ENCODE measurements at places on chromosomes 6 and 20.

DNA sequence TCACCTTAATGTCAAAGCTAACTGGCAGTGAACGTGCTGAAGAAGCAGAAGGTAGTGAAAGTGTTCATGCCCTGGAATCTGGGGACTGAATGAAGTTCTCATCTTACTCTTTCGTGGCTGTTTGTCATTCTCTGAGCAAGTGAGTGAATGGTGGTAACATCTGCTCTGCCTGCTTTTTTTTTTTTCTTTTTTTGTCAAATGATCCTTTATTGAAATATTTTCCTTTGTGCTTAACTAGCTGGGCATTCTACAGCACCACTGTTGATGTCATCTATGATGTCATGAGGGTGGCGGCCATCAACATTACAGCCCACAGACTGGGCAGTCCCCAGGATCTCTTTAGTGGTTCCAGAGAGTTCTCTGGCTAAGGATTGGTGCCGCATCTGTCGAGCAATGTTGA is 65.2 kb downstream of the RIN2 start:
- DNase-seq: no peak

- DNase-seq: no peak
Observed at GRCh38 chr6:146135167-146135566, 106.3 kb downstream of the GRM1 start.

DNA sequence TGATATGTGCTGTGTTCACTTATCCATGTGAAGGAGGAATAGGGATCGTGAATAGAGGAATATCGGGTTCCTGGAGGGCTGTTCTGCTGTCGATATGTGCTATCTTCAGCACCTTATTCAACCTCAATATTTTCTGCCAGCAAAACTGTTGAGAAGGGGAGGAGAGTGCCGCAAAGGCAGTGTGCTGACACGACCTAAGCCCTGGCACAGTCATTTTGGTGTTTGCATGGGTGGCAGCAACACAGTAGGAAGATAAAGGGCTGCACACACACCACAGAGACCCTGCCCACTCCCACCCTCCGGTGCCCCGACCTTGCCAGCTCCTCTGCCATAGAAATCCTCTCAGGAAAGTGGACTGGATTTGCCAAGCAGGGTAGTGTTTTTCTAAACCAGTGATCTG is 47.0 kb downstream of the ZDHHC14 start:
- no peak for DNase-seq

- DNase-seq: peak; percentile 12
Observed at GRCh38 chr6:37538107-37538506, 38.4 kb upstream of the CCDC167 start.

- no peak for DNase-seq
Observed at GRCh38 chr20:15375836-15376235, 1038.4 kb upstream of the FLRT3 start.

DNA sequence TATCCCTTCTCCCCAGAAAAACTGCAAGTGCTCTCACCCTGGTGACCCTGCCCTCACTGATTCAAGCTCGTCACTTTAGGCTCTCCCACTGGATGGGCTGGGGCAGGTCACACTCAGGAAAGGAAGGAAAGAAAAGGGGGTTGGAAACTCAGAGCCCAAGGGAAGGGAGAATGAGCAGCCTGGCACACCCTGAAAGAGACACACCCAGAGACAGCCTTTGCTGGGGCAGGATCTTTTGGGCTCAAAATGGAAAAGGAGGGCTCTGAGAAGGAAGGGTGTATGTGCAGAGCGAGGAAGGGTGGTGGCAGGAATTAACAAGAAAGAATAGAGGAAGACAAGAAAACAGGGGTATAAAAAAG is 2.5 kb downstream of the PPP1R18 start:
- DNase-seq: no peak

DNA sequence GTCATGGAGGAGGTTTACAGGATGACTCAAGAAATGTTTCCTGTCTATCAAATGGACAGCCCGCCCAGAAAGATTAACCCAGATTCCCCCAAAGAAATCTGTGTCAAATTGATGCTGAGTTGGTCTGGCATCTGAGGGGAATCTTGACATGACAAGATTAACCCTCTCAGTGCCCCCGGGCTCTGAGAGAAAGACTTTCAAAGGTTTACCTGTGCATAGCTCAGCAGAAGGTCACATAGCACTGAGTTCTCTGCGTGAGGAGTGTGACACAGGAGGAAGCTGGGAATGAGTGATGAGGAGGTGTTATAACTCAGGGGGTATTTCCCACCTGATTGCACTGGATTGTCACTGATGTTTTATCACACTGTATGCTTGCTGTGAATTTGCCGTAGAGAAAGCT is 601.2 kb downstream of the DHX35 start:
- DNase-seq: no peak

DNA sequence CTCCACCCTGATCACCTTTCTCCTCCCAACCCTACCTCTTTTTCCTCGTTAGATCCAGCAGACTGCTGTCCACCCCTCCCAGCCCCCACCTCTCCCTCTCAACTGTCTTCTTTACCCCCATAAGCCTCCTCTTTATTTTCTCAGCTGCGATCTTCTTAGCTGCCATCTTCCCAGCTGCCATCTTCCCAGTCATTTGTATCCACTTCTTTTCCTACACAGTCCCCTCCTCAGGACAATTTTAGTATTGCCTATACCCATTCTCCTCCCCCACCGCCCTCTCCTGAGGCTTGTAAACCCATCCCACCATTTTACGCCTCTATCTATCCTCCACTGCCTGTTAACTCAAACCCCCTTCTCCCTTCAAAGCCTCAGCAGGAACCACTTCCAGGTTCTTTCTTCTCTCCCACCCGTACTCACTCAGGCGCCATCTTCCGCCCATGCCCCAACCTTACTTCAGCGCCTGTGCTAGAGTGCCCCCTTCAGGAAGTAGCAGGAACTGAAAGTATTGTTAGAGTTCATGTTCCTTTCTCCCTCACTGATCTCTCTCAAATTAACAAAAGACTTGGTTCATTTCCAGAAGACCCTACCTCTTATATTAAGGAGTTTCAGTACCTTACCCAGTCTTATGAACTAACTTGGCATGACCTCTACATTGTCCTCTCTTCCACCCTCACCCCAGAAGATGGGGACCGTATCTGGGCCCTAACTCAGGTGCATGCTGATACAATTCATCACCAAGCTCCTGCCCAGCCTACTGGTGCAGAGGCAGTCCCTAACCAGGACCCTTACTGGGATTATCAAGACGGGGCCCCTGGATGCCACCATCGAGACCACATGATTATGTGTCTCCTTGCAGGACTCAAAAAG is 236.0 kb downstream of the ADGRG6 start:
- DNase-seq: peak; percentile 9

- no peak for DNase-seq
Observed at GRCh38 chr20:2312876-2313275, 17.1 kb downstream of the TGM3 start.

GRCh38 chr6:63558278-63558677 is 14.0 kb upstream of the LOC128125822 start:
- DNase-seq: no peak

DNA sequence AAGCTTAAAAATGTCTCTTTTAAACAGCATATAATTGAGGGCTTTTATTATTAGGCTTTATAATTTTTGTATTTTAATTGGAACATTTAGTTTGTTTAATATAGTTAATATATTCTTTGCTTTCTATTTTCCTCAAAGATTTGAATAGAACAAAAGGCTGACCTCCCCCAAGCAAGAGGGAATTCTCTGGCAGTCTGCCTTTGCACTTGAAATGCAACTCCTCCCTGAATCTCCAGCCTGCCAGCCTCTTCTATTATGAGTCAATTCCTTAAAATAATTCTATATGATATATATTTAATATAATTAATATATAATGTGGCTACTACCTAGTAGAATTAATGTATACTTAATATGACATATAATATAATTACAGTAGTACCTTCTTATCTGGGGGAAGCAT is 69.2 kb downstream of the PTPRA start:
- DNase-seq: no peak

DNA sequence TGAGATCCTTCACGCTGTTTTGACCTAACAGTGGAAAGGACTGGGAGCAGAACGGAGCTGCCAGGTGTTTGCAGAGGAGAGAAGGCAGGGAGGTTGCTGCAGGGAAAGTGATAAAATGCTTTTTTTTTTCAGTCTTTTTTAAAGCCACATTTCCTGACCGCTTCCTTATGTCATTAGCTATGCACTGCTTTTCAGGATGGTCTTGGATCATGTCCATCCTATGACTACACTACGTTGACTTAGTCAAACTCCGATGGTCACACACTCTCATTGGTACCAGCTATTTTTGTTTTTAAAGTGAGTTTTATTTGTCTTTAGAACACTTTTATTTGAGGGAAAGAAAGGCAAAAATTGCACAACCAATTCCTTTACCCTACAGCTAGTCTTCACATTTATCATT is 89.2 kb upstream of the EXOC2 start:
- no peak for DNase-seq

GRCh38 chr20:36744764-36745191 is 1.1 kb downstream of the NDRG3 start:
- DNase-seq: no peak

- DNase-seq: no peak
Observed at GRCh38 chr6:30955367-30956042, 14.7 kb downstream of the MUCL3 start.

GRCh38 chr6:79614326-79615305 is 16.5 kb upstream of the SH3BGRL2 start:
- DNase-seq: no peak

- DNase-seq: peak; percentile 64
Observed at GRCh38 chr6:31401403-31401802, 2.0 kb upstream of the MICA start.

GRCh38 chr6:20160541-20161283 is 51.6 kb downstream of the MBOAT1 start:
- no peak for DNase-seq

- no peak for DNase-seq
Observed at GRCh38 chr20:50821257-50821921, 26.5 kb downstream of the BCAS4 start.

- DNase-seq: no peak
Observed at GRCh38 chr20:60036746-60037499, 78.7 kb downstream of the CDH26 start.

- no peak for DNase-seq
Observed at GRCh38 chr6:53565886-53566285, 21.0 kb upstream of the GCLC start.

- no peak for DNase-seq
Observed at GRCh38 chr20:31861135-31861384, 9.3 kb downstream of the DUSP15 start.

DNA sequence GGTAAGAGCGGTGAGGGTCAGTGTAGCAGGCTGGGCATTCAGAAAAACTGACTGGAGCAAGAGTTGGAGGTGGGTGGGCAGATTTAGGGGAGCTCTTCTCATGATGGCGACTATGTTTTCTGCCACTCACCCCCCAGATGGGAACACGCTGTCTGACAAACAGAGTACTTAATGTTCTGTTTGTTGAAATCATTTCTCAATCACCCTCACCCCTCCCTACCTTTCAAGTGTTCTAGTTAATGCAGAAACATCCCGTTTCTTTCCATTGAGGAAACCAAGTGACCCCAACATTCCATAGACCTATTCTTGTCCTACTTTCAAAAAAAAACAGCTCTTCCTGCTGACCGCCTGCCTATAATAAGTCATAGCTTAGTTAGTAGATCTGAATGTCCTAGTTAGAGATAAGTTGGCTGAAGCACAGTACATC is 132.5 kb upstream of the NEDD9 start:
- DNase-seq: no peak

DNA sequence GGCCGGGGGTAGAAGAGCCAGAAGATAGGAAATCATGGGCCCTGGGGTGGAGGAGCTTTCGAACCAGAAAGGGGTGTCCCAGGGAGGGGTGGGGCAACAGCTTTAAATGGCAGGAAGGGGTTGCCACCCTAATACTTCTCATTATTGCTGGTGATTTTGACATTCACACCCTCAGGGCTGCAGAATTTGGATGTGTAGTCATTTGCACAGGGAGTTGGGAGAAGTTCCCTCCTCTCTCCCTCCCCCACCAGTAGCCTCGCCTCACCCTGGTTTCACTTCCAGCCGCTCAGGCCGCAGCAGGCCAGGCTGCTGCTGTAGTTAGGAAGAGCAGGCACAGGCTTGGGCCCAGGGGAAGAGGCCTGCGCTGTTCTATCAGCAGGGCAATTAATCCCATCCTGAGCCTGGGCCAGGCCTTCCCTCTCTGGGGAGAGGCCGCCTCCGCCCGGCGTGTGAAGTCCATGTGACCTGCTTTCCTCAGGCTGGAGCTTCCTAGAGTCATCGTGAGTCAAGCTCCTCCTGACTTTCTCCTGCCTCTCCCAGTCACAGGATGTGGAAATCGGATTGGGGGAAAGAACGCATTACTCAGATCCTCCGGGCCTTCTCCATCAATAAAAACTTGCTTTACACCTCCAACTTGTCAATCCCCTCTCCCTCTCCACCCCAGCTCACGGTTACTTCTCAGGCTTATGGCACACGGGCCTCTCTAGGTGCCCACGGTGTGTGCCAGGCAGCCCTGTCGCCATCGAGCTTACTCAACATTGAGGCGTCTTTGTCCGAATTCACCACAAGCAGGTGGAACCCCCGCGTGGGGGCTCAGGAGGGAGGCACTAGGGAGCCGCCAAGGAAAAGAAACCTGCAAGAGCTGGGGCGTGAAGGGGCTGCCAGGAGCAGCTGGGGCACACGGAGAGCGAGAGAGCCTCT is 7.8 kb downstream of the ADTRP start:
- peak; percentile 91 for DNase-seq

DNA sequence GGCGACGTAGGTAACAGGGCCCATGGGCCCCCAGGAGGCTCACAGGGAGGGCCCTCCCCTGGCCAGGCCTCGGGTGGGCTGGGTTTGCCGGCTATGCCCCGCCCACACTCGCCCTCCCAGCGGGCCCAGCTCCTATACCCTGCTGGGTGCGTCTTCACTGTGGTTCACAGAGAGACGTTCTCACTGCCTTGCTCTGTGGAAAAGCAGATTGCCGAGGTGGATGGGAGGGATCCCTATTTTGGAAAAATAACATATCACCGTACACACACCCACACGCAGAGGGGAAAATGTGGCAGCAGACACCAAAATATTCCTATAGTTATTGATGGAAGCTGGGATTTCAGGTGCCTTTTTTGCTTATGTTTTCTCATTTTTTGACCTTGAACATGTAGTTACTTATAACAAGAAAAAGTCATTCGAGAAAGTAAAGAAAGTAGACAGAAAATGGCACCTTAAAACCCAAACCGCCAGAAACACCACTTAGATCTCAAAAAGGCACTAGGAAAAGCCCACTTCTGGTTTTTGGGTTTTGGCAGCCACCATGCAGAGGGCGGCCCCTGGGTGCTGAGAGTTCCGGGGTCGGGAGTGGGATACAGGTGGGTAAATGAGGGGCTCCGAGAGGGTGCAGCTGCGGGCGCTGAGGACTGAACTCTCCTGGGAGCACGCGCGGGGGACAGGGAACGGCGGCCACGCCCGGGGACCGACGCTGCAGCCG is 49.4 kb downstream of the TMEM242 start:
- DNase-seq: no peak

- DNase-seq: no peak
Observed at GRCh38 chr6:113908801-113909200, 51.7 kb downstream of the MARCKS start.

All from SW 1271 (cell line).